ENCODE measurements at places on chromosomes 11 and 22. TPM values are rescaled to one million over a fixed set of nuclear protein-coding genes. Genes with fewer than 3 reads are reported as not detected.

DNA sequence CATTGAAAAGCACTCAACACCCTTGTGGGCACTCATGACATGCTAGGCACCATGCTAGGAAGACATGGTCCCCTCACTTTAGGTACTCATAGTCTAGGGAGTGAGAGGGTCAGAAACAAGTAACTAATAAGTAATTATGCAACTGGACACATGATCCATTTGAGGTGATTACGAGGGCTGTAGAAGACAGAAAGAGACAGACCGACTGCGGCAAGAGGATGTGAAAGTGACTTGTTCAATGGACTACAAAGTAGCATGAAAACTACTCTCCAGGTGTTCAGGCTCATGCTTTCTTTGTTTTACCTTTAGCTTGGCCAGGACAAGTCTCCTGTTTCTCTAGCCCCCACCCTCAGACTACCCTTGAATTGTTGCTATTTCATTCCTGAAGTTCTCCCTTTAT lies 310.8 kb upstream of the SORL1-AS1 start:
- no peak for DNase-seq

DNA sequence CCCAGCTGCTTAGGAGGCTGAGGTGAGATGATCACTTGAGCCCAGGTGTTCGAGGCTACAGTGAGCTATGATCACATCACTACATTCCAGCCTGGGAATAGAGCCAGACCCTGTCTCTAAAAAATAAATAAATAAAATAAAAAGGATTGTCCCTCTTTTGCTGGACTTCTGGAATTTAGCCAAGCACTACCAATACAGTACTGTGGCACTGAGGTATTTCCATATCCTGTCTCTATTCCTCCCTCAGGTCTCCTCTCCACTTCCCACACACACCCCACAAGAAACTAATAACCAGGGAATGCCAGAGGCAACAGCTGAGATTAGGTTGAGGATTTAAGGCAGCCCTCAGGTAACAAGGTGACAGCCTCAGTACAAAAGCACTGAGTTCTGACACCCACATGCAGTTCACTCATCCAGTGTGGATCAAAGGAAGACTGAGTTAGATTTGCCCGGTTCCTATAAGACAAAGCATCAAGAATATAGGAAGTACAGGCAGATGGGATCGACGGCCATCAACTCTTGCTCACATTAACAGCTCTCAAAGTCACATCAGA lies 4.5 kb upstream of the PPP2R1B start:
- DNase-seq: no peak

GRCh38 chr11:7261578-7261977 lies 9.9 kb downstream of the SYT9 start:
- DNase-seq: no peak

Gene TRIM48
- not detected for total RNA-seq

Gene ZNF215
- total RNA-seq: 3.8 TPM
